ENCODE measurements at places on chromosomes 16 and 17.
A peak's percentile ranks its signal among the peaks of the same experiment; 100 is the strongest.

DNA sequence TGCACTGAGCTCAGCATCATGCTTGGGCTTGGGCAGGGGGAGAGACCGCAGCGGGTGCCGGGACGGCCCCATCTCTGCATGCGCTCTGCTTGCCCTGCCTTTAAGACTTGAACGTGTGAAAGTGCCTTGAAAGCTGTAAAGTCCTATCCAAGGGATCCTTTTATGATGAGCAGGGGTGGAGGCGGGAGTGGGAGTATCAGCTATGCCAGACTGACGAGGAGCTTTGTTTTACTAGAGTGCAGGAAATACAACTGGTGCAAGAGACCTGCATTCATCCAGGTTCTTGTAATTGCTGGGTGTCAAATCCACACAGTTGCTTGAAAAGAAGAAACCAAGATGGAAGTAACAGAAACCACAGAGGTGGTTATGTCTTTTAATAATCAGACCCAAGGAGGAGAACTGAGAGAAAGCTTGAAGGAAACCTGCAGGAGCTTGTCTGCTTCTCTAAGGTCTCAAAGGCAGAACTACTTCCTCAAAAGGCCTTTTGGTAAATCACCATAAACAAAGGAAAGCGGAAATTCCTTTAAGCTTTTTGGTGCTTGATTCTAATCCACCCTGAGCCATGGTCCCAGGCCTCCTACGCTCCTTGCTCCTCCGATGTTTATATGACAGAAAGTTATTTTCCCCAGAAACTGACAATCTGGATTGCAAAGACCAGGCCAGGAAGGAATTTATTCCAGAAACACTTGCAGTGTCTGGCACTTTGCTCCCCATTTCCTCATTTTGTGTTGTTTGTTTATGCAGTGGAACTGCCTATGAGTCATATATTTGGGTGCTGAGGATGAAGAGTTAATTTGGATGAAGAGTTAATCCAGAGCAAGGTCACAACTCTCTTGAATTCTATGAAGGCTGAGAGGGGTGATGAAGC, 51.3 kb upstream of the FBXO47 start:
- DNase-seq = no peak

DNA sequence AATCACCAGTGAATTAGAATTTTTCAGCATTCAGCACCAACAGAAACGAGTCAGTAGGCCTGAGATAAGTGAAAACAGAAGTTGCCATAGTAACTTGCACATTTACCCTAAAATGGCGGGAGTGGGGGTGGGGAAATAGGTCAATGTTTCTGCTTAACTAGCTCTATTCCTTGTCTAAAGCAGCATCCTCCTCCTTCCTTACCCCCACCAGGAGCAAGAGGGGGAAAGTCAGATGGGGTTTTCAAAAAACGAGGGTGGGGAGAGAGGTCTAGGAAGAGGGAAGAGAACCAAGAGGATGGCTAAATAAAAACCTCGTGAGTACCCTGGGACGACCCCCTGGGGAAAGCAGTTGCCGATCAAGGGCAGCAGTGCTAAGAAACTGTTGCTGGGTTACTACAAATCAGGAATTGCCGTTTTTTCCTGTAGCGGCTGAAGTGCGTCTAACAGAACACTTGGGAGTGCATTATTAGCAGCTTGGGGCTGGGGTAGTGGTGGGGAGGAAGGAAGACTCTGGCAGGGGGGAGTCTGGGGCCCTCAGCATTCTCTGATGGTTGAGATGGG, 34.4 kb upstream of the MNT start:
- DNase-seq = no peak

DNA sequence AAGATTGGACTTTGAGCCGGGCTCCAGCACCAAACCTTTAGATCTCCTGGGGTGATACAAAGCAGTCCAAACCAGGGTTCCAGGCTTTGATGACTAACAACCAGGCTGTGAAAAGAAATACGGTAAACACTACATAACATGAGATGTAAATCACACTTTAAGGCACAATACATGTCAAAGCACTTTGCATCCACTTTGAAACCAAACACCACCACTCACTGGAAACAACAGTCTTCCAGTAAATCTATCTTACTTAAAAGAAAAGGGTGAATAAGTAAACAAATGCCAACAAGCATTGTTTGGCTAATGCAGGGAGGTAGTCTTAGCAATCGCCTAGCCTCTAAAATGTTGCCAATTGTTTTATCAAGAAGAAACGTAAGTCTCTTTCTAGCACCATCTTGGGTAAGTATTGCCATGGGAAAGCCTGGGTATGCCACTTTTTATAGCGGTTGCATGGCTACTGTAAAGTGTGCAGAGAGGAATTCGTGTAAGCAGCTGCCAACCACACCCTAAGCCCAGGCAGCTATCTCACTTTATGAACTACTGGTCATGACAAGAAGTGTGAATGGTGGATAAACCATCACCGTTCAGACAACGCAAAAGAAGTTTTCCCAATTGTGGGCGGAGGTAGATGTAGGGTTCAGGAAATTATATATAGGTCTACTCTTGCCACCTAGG, 267.4 kb upstream of the PSMD7 start:
- no peak for DNase-seq

- DNase-seq = no peak
These were observed 11.6 kb upstream of the MARCHF10 start for GRCh38 chr17:62819511-62820221.

DNA sequence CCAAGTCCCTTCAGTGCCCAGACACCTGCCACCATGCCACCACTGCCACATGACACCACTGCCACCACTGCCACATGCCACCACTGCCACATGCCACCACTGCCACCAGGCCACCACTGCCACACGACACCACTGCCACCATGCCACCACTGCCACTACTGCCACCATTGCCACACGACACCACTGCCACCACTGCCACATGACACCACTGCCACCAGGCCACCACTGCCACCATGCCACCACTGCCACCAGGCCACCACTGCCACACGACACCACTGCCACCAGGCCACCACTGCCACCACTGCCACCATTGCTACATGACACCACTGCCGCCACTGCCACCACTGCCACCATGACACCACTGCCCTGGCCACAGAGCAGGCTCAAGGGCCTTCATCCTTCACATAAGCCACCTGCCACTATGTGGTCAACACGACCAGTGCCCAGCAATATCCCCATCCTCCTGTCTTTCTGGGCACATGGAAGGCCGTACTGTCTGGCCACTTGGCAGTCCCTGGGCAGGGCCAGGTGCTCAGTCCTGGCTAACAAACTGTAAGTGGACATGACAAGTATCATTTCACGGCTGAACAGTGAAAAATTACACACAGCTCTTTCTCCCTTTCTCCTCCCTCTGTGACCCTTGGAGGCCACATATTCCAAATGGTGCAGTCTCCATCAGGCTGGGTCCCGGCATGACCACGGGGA, 33.1 kb downstream of the ABR start:
- DNase-seq = no peak

DNA sequence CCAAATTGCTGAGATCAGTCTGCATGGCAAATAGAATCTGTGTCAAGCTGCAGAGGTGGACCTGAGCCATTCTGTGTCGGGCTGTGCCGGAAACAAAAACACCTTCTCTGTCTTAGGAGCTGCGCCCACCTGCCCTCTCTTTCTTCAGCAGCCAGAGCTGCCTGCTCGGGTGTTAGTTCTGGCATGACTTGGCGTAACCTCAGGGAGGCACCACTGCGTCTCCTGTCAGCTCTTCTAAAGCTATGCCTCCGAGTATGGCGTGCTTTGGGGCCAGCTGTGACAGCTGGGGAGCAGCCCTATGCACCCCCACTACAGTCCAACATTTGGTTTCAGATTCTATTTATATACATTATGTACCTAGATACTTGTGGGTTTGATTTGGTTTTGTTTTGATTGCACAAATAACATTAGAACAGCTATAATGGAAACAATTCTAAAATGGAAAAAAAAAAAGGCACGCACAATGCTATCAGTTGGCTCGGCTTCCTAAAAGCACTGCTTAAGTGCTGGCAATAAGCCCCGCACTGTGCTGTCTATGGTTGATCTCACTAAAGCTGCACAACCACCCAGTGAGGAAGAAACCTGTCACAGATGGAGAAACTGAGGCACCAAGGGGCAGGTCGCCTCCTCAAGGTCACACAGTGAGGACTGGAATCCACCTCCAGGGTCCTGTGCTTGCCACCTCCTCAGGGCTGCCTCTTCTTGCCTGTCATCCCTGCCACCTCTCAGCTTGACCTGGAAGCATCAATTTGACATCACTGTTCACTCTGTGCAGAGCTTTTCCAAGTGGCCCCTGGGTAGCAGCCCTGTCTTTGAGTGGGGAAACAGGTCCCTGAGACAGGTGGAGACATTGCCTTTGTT, 18.7 kb upstream of the ADGRG1 start:
- peak; percentile 62 for DNase-seq

DNA sequence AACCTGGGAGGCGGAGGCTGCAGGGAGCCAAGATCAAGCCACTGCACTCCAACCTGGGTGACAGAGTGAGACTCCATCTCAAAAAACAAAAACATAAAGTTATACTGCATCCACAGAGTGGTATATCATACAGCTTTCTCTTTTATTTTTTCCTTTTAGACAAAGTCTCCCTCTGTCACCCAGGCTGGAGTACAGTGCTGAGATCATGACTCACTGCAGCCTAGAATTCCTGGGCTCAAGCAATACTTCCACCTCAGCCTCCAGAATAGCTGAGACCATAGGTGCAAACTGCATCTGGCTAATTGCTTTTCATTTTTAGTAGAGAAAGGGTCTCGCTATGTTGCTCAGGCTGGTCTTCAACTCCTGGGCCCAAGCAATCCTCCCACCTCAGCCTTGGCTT, 10.0 kb upstream of the COPRS start:
- no peak for DNase-seq

DNA sequence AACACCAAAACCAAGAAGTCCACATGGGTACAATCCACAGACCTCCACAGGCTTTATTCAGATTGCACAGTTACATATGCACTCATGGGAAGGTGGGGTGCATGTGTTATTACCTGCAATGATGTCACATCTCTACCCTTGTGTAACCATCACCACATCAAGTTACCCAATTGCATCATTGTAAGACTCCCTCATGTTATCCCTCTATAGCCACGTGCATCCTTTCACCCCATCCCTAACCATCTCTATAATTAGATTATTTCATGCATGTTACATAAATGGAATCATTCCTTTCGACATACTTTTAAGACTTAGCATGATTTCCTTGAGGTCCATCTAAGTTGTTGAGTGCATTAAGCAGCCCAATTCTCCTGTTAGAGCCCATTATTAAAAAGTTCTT, 408.2 kb upstream of the C16orf82 start:
- no peak for DNase-seq

DNA sequence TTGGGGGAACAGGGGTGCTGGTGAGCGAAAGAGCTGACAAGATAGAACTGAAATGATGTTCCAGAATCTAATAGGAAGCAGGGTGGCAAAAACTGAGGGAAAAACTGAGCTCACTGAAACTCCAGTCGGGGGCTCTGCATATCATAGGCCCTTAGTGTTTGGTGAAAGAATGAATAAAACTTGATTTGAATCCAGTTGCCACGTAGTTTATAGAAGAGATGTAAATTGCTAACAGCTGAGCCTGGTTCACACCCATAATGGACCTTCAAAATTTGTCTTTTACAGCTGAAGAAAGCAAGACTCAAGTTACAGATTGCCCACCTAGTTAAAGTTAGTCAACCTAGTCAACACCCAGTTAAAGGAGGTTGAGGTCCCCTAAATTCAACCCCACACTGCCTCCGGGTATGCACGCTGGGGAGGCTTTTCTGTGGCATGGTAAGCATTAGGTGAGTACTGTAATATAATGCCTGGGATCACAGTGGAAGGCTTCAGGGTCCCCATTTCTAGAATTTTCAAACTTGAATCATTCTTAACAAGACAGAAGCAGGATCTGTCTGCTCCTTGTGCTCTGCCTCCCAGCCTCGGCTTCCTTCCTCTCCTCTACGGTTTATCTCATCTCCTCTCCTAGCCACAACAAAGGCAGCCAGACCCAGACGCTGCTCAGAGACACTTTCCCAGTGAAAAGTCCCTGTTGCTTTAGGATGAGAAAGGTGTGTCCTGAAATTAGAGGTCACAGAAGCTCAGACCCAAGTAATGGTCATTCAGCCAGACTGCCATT, 26.9 kb upstream of the SUPT4H1 start:
- no peak for DNase-seq

DNA sequence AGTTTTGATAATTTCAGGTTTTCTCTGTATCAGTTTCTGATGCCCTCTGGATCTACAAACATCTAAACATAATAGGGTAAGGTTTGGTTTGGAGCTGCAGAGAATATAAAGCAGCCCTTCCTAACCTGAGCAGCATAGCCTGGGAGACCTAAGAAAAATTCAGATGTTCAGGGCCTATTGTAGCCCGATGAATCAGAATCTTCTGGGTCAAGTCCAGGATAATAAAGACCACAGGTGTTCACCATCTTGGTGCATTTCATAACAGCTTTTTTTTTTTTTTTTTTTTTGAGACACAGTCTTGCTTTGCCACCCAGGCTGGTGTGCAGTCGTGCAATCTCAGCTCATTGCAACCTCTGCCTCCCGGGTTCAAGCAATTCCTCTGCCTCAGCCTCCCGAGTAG, 19.7 kb upstream of the ARHGAP17 start:
- DNase-seq = no peak

DNA sequence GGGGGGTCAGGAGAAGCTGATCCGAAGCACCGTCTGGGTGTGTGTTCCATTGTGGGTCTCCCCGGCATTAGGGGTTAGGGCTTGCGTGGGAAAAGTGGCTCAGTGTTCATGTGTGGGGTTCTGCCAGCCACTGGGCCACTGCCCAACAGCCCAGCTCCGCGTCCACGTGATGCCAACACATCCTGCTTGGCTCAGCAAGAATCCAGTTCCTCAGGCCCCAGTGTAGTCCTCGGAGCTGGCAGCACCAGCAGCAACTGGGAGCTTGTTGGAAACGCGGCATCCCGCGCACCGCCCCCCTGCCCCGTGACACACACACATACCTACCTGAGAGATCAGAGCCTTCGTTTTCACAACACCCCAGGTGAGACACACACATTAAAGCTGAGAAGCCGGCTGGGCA, 18.9 kb downstream of the LGALS9 start:
- no peak for DNase-seq

DNA sequence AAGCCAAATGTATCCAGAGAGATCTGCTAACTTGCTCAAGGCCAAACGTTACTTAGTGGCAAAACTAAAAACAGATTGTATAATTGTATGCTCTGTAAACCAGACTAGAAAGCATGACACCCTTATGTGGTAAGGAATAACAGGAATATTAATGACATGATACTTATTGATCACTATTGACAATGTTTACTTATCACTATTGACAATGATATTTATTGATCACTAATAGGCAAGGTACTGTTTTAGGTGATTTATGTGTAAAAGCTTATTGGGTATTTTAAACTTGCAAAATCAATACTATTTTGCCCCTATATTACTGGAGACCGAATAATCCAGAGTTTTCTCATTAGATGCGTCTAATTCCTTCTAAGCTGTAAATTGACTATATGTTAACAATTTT, 985.1 kb downstream of the CDH11 start:
- no peak for DNase-seq

GRCh38 chr16:31472709-31473203, 804 bp downstream of the TGFB1I1 start:
- no peak for DNase-seq

DNA sequence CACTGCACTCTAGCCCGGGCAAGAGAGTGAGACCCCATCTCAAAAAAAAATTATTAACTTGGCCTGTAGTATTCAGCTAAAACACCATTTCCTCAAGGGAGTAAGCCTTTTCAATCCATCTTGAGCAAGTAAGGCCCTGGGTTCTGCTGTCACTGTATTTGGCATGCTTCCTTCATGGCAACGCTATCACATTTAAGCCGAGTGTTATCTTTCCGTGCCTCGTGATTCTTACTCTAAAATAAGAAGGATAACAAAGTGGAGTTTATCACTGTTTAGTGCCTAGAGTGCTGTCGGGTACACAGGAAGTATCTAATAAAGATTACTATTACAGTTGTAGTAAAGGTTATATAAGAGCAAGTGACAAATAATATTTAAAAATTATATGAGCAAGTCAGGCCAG, 8.8 kb downstream of the VPS53 start:
- DNase-seq = no peak

Data from stimulated activated CD4-positive, alpha-beta T cell treated with anti-CD3 and anti-CD28 coated beads, Interleukin-2, amount 100 ng/mL, for 48 hours (primary cell).